ENCODE measurements at places on chromosomes 3 and 15.

DNA sequence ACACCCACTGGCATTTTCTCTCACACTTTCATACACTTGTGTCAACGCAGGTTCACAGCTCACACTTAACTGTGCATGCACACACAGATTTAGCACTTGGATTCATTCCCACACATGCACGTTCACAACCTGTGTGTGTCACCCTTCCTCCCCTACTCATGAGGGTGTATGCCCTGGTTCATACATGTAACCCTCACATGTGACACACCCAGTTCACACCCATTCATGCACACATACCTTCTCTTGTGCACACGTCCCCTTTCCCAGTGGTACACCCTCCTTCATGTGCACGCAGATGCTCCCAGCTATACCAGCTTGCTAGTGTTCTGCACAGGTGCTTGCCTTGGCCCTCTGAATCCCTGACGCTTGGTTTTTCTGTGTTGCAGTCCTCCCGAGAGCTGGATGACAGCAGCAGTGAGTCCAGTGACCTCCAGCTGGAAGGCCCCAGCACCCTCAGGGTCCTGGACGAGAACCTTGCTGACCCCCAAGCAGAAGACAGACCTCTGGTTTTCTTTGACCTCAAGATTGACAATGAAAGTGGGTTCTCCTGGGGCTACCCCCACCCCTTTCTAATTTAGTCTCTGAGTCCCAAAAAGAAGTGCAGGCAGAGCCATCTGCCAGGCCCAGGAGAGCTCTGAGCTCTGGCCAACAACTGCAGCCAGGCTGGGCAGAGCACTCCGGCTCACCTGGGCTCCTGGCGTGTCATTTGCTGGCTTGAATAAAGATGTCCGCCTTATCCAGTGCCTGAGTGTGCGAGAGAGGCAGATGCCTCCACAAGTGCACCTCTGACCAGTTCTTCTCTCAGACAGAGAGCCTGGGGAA lies 39.5 kb downstream of the GOLGA6A start:
- no peak for DNase-seq

DNA sequence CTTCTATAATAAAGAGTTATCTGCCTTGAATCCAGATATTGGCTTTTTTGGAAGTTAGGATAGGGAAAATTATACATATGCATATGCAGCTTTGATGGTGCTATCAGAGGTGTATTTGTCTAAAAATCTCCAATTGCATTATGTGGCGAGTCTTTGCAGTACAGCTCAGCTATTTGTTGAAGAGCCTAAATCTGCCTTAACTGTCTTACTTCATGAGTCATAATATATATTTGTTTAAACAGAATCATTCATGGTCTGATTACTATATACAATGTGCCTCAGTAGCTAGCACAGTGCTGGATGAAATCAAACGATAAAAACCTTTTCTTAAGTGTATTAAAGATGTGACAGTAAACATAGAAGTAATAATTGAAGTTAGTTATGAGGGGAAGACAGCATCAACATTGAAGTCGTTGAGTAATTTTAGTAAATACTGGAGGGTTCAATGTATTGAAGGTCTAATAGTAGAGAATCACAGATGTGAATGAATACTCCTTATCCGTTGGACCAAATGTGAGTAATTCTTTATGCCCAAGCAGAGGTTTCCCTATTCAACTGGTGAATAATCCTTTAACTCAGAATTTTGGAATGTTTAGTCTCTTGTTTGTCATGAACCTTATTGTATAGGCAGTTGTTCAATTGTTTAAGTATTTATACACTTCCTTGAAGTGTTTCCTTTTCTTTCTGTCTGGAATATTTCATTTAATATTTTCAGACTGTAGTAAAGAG lies 74.8 kb upstream of the NAALADL2 start:
- no peak for DNase-seq

- peak; percentile 47 for DNase-seq
Observed at GRCh38 chr3:71702131-71703024, 22.8 kb downstream of the EIF4E3 start.

GRCh38 chr15:22973286-22973685 lies 6.9 kb downstream of the CYFIP1 start:
- no peak for DNase-seq

GRCh38 chr3:53729618-53730017 lies 116.6 kb downstream of the CHDH start:
- DNase-seq, result no peak

DNA sequence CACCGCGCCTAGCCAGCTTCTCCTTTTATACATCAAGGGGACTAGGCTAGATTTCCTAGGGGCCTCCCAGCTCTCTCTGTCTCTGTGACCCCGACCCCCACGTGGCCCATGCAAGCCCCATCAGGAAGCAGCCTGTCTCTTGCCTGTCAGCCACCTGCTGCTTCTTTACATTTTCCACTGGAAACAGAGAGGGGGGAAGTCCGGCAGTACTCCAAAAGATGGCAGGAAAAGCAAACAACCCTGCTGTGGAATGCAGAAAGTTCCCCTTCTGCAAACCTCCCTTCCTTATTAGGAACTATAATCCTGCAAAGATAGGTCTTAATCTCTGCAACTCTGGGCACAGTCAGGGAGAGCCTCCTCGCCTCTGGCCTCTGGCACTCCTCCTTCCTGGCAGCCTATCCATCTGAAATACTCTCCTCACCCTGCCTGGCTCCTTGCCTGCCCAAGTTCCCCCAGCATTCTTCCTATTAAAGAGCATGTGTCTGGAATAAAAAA lies 47.4 kb upstream of the HACD2 start:
- DNase-seq, result no peak

DNA sequence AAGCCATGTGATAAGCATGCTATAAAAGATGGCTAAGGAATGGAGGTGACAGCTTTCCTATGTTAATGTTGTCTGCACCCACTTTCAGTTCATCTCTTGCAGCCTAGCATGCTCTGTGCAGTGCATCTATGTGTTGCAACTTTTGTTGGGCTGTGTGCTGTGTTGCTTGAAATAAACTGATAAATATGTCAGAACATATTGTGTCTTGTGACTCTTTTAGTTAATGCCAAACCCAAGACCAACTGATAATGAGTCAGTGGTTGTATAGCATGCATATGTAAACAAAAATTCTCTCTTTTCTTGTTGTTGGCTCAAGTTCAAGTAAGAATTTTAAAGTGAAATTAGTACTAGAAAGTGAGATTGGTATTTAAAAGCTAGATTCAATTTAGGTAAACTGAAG lies 37.0 kb upstream of the SCN10A start:
- no peak for DNase-seq

DNA sequence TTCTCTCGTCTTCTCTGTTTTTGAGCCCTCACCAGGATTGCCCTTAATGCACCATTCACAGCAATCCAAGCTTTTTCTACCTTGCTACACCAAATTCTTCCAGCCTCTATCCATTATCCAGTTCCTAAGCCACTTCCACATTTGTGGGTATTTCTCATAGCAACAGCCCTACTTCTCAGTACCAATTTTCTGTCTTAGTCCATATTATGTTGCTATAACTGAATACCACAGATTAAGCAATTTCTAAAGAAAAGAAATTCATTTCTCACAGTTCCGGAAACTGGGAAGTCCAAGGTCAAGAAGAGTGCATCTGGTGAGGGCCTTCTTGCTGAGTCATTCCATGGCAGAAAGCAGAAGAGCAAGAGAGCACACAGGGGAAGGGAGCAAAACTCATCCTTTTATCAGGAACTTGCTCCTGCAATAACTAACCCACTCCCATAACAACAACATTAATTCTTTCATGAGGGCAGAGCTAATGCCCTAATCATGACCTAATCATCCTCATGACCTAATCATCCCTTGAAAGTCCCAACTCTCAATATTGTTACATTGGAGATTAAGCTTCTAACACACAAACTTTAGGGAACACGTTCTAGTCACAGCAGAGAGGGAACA lies 9.7 kb upstream of the EIF1B start:
- DNase-seq, result no peak

DNA sequence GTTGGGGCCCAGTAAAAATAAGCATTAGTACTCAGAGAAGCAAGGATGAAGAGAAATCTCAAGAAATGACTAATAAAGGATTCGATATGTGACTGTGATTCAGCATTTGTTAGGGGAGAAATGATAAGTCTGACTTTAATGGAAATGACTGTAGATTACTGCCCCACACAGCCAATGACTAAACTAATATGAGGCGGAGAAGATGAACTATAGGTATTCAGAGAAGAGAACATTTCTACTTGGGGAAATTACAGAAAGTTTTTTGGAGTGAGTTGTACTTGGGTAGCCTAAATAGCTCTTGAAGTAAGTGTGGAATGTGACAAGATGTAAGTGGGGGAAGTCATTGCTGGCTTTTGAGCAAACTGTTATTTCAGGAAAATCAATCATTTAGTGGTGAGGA lies 380.0 kb downstream of the PDCD6IP start:
- no peak for DNase-seq

All from stimulated activated CD4-positive, alpha-beta T cell treated with anti-CD3 and anti-CD28 coated beads, Interleukin-4, amount 100 ng/mL, for 24 hours (primary cell).